ENCODE measurements at places on chromosomes 6 and 20.
A peak's percentile ranks its signal among the peaks of the same experiment; 100 is the strongest.

DNA sequence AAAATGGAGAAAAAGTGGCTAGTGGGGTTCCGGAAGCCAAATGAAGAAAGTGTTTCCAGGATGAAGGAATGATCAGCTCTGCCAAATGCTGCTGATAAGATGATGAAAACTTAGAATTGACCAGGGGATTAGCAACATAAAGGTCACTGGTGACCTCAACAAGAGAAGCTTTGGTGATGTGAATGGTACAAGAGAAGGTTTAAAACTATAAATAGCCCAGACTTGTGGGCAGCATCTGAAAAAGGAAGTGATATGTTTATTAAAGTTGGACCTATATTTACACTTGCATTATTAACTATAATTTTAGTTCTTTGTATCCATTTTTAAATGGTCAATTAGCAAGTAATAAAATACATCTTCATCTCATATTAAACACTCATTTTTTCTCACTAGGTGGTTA lies 45.1 kb downstream of the CGA start:
- no peak for DNase-seq

- DNase-seq, result no peak
These were observed 45.7 kb upstream of the TSHZ2 start for GRCh38 chr20:52926505-52926904.

DNA sequence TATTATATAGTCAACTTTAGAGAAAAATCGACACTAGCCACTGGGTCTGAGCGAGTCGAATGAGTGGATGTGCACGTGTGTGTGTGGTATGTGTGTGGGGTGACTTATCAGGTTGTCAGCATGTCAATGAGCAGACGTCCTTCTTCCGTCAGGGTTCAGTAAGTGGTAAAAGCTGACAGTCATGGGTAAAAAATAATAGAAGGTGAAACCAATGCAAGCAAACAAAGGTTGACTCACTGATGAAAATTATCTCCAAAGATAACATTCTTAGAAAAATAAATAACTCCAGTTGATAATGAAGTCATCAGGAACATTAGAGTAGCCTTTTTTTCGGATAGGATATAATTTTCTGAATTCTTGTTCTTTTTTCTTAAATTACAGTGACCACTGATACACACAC lies 243.8 kb upstream of the FOXQ1 start:
- DNase-seq, result no peak

DNA sequence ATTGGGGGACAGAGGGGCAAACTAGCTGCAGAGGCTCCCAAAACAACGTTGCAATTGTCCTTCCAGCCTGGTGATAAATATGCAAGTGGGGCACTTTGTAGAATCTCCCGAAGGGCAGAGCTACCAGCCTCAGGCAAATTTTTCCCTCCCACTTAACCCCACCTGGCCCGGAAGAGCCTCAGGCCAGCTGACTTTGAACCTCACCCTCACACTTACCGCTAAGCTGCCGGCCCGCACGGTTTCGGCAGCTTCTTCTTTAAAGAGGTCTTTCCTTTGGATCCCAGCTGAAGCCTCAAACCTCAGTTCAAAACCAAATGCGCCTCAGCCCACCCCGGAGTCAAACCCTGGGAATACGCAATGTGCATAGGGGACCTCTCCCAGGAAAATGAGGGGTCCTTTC lies 2.5 kb downstream of the OVOL2 start:
- DNase-seq, result no peak

- DNase-seq, result no peak
These were observed 74.7 kb upstream of the MAFB start for GRCh38 chr20:40763646-40764295.

GRCh38 chr6:56227071-56227879 lies 20.1 kb downstream of the COL21A1 start:
- no peak for DNase-seq

DNA sequence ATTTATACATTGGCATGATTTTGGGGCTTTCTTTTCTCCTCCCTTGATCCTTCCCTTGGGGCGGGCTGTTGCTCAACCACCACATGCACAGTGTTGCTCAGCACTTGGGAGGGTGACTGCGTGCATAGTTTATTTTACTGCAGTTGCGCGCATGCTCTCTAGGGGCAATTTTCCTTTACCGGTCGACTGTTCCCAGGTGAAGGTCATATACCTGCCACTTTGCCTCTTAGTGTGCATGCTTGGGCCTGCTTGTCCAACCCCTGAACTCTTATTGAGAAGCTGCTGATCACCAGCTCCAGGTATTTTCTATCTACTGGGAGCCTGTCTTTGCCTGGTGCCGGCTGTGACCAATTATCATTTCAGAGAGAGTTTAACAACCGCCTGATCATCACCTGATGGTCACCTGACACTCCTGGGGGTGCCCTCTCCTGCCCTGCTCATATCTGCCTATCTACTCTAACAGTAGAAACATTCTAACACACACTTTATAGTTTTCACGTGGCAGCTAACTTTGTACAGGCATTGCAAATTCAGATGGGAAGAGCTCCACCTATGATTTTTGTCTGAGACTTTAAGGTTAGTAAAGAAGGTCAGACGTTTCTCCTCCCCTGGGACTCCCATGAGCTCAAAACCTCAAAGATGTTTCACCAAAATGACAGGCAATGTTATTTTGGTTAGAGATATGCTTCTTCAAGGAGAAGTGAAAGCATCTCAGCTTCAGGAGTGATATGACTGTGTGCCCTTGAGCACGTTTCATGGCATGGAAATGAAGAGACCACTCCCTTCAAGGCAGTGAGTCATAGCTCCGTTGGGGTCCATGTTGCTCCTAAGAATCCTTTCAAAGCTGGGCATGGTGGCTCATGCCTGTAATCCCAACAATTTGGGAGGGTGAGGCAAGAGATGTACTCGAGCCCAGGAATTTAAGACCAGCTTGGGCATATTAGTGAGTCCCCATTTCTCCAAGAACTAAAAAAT lies 227.5 kb upstream of the MYLIP start:
- no peak for DNase-seq

DNA sequence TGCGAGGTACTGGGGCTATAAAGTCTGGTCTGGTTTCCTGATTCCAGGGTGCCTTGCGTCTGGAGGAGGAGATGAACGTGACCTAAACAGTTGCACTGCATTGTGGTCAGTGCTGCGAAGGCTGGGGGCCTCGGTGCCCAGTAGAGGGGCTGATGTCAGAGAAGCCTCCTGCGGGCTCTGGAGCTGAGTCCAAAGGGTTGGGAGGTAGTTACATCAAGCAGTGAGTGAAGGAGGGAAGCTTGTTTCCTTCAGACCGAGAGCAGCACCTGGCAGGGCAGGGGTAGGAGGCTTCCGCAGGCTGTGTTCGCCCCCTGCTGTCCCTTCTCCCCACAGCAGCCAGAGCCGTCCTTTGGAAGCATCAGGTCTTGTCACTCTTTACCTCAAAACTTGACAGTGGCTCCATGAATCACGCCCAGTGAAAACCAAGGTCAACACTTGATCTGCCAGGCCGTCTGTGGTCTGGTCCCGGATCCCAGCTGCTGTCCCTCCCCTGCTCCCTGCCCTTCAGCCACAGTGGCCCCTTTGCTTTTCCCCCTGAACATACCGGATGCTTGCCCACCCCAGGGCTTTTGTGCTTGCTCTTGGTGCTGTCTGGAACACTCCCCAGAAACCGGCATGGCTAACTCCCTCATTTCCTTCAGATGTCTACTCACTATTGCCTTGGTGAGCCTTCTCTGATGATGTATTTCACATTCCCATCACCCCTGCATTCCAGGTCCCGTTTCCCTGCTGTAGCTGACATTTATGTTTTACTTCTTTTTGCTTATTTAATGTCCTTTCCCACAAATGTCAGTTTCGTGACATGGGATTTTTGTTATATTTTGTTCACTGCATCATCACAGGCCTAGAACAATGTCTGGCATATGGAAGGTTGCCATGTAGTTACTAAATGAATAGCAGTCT lies 7.0 kb downstream of the DYNLRB1 start:
- DNase-seq, result peak; percentile 32

GRCh38 chr6:88985901-88986300 lies 22.5 kb upstream of the RNGTT start:
- no peak for DNase-seq

DNA sequence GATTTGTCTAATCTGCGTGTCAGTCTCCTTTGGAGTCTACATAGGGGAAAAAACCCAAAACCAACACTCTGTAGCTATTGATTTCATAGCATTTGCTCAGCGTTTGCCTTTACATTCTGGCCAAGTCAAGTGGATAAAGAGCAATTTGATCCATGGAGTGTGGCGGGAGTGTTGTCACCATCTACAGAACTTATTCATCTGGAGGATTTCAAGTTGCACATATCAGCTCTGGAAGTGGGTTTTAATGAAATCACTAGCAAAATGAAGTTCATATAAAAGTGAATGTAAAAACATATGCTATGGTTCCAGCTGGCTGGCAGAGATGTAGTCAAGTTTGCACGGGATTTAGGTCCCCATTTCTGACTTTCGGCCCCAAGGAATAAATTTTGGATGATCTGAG lies 219.7 kb upstream of the SUPT3H start:
- DNase-seq, result no peak

DNA sequence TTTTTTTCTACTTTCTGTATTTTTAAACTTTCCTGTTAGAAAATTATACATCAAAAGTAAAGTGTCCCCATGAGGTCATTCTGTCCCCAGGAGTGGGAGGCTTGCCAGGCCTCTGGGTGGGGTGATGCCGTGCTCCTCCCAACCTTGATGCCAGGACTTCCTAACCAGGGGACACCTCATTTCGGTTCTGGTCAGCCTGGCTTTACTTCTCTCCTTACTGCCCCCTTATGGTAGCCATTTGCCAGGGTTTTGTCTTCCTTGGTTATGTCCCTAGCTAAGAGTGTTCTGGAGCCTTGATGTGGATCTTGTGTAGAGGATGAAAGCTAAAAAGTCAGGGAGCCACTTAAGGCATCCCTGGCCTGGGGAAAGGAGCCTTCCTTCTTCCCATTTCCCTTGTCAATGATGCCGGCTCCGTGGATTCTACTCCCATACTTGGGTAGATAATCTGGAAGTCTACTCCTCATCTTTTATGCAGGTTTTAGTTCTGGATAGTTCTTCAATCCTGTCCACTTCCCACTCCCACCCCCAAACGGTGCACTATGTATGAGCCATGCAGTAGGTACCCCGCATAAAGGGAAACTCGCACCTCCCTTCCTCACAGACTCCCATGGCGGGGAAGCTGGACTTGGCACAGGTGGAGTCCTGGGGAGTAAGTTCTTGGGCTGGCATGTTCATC lies 164.1 kb upstream of the SALL4 start:
- no peak for DNase-seq

- DNase-seq, result no peak
These were observed 7.8 kb downstream of the PREX1 start for GRCh38 chr20:48819821-48820648.

DNA sequence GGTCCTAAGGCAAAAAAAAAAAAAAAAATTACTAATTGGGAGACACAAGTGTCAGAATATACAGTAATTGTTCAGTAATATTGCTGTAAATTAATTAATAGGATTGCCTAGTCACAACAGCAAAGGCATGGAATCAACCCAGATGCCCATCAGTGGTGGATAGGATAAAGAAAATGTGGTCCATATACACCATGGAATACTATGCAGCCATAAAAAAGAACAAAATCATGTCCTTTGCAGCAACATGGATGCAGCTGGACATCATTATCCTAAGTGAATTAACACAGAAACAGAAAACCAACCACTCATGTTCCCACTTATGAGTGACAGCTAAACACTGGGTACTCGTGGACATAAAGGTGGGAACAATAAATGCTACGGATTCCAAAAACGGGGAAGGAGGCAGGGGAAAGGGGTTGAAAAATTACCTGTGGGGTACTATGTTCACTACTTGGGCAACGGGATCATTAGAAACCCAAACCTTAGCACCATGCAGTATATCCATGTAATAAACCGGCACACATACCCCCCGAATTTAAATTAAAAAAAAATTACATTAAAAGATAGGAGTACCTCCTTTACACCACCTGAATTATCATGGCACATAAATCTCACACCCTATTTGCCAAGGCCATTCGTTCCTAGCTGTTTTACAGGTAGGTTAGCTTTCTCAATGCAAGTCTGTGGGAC lies 689 bp upstream of the PFDN4 start:
- no peak for DNase-seq

- DNase-seq, result no peak
These were observed 4.6 kb upstream of the DSTN start for GRCh38 chr20:17565169-17565845.

GRCh38 chr6:22838345-22838744 lies 269.0 kb downstream of the HDGFL1 start:
- DNase-seq, result no peak

DNA sequence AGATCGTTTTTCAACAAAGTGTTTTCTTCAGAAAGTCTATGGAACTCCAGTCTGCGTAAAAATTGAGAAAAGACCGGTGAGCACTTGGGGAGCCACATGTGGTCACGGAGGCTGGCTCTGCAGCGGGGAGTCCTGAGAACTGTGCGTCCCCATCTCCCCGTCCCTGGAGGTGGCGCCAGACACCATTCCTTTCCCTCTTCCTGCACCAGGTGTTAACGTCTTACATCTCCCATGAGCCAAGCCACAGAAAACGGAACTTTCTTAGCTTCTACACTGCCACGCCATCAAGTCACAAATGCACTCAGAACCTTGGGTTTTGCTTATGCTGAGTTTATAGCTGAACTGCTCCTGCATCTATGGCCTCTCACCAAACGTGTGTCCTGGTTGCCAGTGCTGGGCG lies 62.6 kb downstream of the GINS1 start:
- DNase-seq, result peak; percentile 27

DNA sequence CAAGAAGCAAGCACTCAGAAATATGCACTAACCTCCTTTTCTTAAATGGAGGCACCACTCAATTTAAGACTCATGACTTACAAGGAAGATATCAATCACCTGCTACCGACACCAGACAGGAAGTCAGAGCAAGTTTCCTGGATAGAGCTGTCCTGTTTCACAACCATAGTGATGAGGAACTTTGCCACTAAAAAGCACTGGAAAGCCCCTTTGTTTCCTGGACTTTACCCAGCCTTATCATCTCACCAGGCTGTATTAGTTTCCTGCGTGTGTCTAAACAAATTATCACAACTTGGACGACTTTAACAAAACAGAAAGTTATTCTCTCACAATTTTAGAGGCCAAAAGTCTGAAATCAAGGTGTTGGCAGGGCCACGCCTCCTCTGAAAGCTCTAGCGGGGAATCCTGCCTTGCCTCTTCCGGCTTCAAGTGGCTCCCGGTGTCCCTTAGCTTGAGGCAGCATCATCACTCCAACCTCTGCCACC lies 253.8 kb upstream of the STXBP5 start:
- DNase-seq, result no peak

DNA sequence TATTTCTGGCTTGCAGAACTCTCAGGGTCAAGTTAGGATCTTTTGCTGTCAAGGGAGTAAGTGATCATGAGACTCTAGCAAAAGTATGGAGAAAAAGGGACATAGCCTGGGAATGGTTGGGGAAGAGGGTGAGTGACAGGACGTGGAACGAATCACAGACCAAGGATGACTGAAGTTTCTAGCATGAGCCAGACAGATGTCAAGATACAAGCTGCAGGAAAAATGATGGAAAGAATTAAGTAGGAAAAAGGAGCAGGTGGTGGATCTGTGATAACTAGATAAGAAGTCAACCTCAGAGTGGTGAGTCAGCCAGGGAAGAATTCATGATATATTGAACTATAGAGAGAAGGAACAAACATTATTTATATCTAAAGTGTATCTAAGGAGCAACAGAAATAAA lies 159.8 kb upstream of the SYNDIG1 start:
- no peak for DNase-seq

- DNase-seq, result no peak
These were observed 2.1 kb downstream of the MAPK13 start for GRCh38 chr6:36132246-36132895.

GRCh38 chr20:61733891-61734732 lies 331.6 kb downstream of the TAF4 start:
- DNase-seq, result no peak
